Activated CD4-positive, alpha-beta T cell treated with anti-CD3 and anti-CD28 coated beads, Interleukin-2, amount 50 U/mL, for 24 hours (primary cell): ENCODE measurements at places on chromosomes 13 and 19.

DNA sequence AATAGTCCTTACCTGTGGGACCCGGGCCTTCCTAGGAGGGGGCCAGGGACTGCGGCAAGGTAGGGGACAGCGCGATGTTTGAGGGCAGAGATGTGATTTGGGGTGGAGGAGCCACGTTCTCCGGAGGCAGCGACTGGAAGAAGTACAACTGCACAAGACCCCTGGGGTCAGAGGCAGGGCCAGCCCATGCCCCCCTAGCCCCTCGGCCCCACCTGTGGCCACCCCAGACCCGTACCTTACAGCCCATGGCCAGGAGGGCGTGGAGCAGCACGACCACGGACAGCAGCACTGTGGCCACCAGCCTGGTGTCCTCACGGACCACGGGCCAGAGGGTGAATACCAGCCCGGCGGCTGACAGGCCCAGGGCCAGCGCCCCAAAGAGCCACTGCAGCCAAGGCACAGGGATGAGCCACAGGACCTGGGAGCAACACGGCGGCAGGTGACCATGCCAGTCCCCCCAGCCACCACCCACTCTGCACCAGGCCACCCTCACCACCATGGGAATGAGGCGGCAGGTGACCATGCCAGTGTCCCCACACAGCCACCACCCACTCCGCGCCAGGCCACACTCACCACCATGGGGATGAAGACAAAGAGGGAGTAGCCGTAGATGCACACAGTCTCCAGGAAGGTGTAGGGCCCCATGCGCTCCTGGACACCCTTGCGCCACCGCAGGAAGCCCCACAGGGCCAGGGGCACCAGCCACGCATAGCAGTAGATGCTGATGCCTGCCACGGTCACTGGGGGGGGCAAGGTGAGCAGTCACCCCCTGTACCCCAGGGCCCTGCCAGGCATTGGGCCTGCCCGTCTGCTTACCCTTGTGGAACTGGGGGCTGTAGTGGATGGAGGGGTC is 5.0 kb downstream of the YIPF2 start:
- no peak for DNase-seq

GRCh38 chr19:12784871-12785430 is 6.3 kb upstream of the JUNB start:
- DNase-seq, result no peak

DNA sequence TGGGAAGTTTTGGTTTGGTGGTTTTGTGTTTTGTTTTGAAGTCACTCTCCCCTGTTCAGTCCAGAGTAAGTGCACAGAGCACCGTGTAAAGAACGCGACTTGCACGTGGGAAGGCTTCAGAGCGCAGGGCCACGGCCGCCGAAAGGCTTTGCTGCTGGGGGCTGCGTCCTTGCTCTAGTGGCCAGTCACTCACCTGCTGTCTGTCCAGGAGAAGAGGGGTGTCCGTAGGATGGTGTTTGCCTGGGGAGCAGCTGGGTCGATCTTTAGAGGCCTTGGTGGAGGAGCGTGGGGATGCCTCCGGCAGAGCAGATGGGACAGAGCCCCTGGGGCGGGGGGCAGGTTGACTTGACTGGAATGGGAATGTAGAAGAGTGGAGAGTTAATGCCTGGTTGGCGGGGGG is 116.6 kb upstream of the MCF2L start:
- DNase-seq, result no peak

DNA sequence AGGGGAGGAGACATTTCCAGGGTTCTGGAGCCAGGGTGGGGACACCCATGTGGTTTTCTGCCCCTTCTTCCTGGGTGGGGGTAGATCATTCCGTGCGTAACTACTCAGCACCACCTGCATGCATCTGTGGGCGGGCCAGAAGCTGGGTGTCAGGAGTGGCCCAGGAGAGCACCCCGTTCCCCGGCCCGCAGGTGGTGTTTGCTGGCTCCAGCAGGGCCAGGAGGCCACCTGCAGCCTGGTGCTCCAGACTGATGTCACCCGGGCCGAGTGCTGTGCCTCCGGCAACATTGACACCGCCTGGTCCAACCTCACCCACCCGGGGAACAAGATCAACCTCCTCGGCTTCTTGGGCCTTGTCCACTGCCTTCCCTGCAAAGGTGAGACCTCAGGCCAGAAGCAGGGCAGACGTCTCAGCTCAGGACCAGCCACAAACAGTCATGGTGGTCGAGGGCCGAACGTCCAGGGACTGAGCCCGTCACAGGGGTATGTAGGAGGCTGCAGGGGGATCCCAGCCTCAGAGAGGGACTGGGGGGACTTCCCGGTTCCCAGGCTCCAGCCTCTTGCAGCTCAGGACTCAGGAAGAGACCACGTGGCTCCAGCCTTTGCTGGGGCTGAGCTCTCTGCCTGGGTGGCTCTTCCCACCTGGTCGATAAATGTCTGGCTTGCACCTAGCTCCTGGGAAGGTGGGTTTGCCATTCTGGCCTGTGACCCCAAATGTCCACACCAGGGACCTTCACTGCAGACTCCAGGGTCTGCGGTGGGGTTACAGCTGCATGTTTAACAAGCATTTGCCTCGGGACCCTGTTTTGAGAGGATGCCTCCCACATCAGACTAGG is 1.6 kb downstream of the FSTL3 start:
- no peak for DNase-seq

DNA sequence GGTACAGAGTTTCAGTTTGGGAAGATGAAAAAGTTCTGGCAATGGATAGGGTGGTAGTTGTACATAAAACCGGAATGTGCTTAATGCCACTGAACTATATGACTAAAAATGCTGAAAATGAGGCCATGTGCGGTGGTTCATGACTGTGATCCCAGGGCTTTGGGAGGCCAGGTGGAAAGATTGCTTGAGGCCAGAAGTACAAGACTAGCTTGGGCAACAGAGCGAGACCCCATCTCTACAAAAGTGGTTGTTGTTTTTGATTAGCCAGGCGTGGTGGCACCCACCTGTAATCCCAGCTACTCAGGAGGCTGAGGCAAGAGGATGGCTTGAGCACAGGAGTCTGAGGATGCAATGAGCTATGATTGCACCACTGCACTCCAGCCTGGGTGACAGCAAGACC is 12.8 kb downstream of the SMAD9 start:
- DNase-seq, result no peak

DNA sequence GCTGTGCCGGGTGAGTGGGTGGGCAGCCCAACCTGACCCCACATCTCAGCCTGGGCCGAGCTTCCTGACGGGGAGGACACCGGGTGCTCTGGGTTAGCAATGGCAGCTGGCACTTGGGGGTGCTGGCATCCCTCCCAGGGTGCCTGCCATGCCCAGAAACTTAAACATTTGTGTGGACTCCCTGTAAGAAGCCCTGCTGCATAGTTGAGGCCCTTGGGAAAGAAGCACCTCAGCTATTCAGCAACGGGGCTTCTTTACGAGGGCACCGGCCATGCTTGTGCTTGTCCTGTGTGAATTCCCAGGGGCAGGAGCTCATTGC is 33.8 kb upstream of the MEDAG start:
- DNase-seq, result no peak

DNA sequence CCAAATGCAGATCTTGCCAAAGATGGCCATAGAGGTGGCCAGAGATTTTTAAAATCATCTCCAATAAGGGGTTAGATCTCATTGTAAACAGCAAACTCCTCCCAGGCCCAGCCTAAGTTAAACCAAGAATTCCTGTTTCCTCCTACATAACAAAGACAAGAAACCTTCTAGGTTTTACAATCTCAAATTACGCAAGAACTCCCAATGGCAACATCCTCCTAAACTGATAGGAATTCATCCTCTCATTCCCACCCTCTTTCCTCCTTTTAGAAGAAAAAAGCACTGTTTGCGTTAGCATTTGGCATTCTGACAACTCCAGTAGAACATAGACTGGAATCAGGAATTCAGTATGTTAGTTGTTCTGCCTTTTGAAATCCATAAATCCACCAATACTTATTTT is 14.6 kb downstream of the PROSER1 start:
- DNase-seq, result no peak

DNA sequence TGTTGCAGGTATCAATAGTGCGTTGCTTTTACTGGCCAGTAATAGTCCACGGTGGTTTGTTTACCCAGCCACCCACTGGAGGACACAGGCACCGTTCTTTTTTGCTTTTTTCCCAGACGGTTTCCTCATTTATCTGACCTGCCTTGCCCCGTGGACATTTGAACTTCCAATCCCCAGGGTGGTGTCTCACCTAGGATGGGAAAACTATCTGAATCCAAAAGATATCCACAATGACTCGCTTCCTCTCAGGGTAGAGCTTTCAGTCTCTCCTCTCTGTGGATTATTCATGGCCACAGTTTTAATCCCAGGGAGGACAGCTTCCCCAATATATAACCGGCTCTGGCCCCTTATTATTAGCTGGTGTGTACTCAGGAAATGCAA is 170.8 kb downstream of the FOXO1 start:
- no peak for DNase-seq
